Calu3 (cell line): ENCODE measurements at places on chromosomes 11 and 22.

GRCh38 chr22:35631597-35631996, 14.5 kb upstream of the MB start:
- DNase-seq = peak; percentile 71

- peak; percentile 82 for DNase-seq
These were observed at the start of gene TMEM132A for GRCh38 chr11:60924110-60924905. TSS of gene TMEM132A (plus strand) at chr11:60924460. CDS start at chr11:60924634, 174 bp downstream.

DNA sequence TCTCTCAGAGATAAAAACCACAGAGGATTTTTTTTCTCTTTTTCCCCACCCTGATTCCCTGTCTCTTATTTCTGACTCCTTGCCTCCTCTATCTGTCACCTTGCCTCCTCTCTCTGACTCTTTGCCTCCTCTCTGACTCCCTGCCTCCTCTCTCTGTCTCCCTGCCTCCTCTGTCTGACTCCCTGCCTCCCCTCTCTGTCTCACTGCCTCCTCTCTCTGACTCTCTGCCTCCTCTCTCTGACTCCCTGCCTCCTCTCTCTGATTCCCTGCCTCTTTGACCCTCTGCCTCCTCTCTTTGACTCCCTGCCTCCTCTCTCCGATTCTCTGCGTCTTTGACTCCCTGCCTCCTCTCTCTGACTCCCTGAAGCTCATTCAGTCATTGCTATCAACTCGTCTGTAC, 3.1 kb downstream of the RASD2 start:
- DNase-seq = no peak

DNA sequence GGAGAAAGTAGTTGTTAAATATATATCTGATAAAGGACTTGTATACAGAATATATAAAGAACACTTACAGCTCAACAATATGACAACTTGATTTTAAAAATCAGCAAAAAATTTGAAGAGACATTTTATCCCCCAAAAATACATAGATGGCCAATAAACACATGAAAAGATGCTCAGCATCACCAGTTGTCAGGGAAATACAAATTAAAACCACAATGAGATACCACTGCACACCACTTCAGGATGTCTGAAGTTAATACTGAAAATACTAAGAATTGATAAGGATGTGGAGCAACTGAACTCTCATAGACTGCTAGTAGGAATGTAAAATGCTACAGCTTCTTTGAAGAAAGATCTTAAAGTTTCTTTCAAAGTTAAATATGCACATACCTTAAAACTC, 49.2 kb downstream of the KREMEN1 start:
- no peak for DNase-seq

DNA sequence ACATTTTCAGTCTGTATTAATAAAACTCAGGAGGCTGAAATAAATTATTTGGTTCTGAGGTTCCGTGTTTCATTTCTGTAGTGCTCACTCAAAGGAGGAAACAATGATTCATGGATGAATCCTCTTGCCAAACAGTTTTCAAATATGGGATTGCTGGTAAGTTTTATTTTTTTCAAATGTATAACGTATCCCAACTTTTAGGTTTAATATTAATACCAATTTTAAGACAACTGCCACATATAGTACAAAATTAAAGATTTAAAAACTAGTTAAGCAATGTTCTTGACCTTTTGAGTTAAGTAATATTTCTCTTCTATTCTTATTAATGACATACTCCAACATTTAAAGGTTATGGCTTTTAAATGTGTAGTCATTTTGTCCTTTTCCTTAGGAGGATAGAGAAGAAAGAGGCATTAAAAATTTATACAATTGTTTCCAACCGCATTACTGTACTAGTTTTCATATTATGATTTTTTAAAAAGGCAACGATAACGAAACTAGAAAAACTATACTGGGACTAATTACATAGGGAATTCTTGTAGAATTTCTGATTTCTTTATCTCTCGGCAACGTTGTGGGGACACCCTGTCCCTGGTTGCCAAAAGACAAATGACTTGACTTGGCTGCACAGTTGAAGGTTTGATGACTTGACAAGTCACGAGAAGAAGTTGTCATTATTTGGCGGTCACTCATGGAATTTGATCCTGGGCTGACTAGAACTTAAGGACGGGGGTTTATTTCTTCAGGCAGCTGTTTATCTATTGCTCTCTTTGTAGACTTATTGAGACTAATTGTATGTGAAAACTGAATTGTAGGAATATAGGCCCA, 69.1 kb upstream of the ADSL start:
- DNase-seq = no peak

- no peak for DNase-seq
These were observed 6.7 kb upstream of the LRFN4 start for GRCh38 chr11:66850235-66850587.

DNA sequence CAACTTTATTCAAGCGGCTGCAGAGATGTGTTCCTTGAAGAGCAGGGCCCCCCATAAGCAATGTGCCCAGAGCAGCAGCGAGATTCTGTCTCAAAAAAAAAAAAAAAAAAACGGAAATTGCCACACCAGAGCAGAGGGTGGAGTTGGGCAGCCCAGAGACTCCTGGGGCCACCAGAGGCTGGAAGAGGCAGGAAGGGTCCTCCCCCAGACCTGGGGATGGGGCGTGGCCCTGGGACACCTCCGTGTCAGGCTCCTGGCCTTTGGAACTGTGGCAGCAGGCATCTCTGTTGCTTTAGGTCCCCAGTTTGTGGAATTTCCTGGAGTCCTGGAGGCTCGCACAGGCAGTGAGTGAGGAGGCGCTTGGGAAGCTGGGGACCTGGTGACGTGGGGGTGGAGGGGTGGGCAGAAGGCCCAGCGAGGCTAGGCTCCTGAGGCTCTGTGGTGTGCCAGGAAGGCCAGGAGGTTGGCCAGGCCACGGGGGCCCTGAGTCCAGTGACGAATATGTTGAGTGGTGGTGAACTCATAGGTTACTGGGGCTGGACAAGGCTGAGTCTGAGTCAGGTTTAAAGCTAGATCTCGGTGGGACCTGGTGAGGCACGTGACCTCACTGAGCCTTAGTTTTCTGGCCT, 735.6 kb downstream of the BRD1 start:
- no peak for DNase-seq

- DNase-seq = no peak
These were observed 4.2 kb upstream of the OSM start for GRCh38 chr22:30270832-30271231.

- peak; percentile 18 for DNase-seq
These were observed 25.6 kb downstream of the ANKRD42 start for GRCh38 chr11:83219095-83219494.

DNA sequence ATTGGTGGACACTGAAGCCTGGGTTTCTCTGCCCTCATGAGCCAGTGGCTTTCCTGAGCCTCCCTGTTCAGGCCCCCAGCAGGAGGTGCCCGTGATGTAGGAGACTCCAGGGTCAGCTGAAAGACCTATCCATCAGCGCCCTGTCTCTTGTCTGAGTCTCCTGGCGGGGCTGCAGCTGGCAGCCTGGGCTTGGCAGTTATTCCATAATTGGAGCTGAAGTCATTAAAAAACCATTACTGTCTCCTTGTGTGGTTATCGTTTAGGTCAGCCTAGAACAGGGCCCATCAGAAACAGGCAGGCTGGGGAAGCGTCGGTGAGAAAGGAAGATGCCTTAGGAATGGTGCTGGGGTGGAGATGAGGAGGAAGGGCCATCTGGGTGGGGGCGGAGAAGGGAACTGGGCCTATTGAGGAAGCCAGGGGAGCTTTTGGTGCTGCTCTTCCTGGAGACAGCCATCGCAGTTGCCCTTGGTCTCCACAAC, 5.0 kb downstream of the TUB start:
- DNase-seq = no peak

DNA sequence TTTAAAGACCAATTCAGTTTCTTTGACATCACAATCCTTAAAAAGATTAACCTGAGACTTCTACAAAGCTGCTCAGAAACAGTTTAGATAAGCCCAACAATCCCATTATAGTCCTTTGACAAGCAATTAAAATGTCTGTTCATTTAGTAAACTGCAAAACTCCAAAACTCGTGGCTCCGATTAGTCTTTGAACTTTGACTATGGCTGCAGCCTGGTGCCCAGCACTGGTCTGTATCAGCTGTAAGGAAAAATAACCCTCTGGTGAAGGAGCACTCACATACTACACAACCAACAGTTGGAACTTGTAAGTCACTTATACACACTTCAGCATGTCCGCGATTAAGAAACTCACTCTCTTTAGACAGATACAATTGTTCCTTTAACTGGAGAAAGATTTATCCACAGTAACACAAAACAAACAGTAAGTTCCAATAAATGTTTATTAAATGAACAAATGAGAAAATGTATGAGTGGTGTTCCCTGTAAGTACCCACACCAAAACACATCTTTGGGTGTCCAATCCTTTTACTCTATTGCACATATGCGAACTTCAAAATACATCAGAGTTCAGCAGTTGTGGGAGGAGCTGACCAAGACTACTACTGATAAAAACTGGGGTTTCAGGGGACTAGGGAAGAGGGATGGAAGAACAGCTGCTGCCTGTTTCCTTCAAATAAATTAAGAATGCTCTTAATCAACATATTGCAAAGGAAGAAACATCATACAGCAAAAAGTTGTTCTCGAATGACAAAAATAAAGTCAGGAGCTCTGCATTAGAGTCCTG, 36.4 kb downstream of the PITPNB start:
- no peak for DNase-seq

DNA sequence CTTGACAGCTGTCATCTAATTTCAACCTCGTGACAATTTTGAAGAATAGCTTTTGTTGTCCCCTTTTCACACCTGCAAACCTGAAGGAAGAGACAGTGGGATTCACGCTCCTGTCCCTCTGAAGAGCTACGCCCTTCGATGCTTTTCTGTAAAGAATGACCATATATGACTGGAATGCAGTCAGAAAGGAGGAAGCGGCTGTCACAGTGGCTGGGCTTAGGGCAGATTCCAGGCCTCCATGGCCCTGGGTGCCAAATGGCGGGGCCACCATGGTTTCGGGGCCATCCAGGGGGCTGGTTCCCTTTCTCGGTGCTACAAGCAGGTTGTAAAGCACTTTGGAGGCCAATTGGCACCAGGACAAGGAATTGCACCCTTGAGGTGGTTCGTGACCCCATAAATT, 22.2 kb upstream of the FGF19 start:
- no peak for DNase-seq

- DNase-seq = no peak
These were observed 71.0 kb downstream of the BRD1 start for GRCh38 chr22:49756676-49757075.

DNA sequence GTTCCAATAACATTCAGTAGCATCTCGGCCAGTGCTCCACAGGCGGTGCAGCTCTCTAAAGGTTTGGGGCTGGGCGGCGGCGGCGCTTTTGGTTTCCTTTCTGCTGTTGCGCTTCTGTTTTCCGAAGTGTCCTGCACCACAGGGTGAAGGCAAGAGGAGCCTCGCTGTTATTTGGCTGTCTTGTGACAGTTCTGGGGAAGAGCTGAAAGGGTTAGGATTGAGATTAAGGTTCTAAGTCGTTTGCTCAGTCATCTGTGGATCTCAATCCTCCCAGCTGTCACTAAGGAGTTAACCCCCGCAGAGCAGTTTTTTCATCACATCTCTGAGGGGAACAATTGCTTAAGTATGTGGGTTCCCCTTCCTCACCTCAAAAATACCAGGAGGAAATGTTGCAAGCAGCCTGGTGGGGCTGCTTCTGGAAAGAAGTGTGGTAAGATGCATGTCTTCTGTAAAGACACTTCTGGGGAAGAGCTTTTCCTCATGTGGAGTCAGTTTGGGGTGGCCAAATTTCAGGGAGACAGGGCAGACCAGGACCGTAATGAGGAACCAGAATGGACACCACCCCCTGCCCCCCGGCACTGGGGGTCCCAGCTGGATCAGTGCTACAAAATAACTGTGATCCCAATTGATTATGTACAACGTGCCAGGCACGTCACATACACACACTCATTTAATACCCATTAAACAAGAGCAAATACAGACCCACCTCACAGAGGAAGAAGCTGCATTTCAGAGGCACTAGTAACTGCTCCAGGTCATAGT, 14.2 kb downstream of the TMEM121B start:
- DNase-seq = no peak

- DNase-seq = no peak
These were observed 27.8 kb downstream of the CD82 start for GRCh38 chr11:44593251-44593650.

DNA sequence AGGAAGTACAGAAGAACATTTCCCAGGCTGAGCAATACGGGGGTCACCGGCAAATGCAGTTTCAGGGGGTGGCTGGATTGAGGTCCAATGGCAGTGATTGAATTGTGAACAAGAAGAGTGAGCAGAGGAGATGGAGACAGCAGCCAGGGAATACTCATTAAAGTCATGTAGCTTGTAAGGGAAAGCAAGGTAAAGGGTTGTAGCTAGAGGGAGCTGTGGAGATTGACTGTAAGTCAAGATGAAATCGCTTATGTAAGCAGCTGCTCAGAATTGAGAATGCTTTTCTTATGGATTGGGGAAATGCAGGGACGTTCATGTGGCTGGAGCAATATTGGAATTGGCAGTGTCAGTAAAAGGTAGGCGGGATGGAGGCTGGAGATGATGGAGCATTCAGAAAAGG, 111.4 kb upstream of the TBCEL start:
- DNase-seq = no peak

GRCh38 chr11:7413961-7414915, 71.1 kb upstream of the OLFML1 start:
- no peak for DNase-seq

GRCh38 chr11:61716478-61717285, 35.8 kb upstream of the MYRF start:
- peak; percentile 17 for DNase-seq

DNA sequence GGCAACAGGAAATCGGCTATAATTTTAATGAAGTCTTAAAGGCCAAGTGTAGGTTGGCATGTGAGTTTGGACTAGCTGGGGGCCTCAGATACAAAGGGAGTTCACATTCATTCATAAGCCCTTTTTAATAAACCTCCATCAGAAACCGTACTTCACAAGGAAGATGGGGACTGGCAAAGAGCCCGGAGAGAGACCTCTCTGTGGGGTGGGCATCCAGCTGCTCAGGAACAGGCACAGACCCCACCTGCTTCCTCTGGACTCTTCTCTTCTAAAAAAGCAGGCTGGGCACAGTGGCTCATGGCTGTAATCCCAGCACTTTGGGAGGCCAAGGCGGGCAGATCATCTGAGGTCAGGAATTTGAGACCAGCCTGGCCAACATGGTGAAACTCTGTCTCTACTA, 3.9 kb upstream of the ARFGAP3 start:
- no peak for DNase-seq

GRCh38 chr11:61679893-61680621, at the start of gene DAGLA:
TSS of gene DAGLA (plus strand) at chr11:61680391. CDS start at chr11:61720156, 39,765 bp downstream.
- DNase-seq = peak; percentile 83

DNA sequence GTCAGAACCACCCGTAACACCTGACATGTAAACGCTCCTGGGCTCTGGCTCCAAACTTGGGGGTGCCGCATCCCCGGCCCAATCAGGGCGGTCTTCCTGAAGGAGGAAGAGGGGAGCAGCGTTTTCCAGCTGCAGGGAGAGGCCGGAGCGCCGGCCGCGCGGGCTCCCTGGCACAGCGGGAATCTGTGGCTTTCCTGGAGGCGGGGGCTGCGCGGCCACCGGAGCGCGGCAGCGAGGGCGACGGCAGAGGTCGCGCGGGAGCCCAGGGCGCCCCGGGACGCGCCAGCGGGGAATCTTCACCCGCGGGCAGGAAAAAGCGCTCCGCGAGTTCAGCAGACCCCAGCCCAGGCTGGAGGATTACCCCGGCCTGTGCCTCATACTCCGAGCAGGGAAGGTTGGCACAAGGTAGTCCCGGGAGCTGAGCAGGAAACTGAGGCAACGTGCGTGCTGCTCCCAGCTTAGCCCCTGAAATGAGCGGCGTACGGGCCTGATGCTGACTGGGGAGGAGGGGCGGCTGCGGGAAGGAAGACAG, 600 bp upstream of the ESAM start:
- no peak for DNase-seq
